ENCODE measurements at places on chromosomes 7 and 10.
A peak's percentile ranks its signal among the peaks of the same experiment; 100 is the strongest.

DNA sequence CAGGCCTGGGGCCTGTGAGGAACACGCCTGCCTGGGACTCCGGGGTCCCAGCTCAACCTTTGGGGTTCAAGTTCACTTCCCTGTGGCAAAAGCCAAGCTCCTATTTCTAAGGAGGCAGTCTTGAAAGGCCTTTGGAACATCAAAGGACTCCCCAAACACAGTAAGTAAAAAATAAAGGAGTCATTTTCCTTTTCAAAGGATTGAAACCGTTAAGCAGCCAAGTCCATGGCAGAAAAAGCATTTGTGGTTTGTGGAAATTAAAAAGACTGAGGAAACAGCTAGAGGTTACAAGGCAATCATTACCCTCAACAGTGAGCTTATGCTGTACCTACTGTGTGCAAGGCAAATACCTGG, 200.8 kb downstream of the MYOF start:
- no peak for DNase-seq

DNA sequence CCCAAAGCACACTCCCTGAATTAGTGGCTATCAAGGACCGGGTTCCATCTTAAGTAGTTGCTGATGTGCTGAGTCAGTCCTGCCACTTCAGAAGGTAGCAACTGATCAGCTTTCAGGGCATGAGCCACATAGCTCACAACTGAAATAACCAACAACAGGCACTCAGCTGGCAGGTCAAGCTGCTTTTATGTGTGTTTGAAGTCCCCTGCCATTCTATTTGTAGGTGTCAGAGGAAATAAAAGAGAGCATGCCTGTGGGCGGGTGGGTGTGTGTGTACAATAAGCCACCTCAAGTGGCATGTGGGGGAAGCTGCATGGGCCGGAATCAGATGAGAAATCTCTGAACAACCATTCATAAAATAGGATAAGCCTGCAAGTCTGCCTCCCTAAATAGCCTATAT, 114.3 kb upstream of the YAE1 start:
- DNase-seq: no peak

DNA sequence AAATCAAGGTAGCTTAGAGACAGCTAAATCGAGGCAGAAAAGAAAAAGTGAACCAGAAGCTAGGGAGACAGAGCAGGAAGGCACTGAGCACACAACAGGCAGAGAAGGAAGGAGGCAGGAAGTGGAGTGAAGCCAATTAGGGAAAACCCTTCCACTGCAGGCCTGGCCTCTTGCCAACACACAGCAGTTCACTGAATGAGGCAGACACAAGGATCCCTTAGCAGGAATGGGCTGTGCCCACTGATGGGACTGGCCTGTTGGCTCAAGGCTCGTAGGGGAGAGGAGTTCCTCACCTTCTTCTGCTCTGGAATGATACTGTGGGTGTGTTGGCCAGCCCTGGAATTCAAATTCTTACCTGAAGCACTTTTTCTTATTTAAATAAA, 220.3 kb upstream of the STK17A start:
- DNase-seq: no peak

GRCh38 chr10:78619896-78620295, 448.9 kb upstream of the ZMIZ1 start:
- DNase-seq: no peak

GRCh38 chr7:123096434-123096833, 100.9 kb upstream of the TAS2R16 start:
- DNase-seq: no peak

GRCh38 chr10:10886861-10887531, 130.7 kb upstream of the CELF2 start:
- DNase-seq: peak; percentile 27

DNA sequence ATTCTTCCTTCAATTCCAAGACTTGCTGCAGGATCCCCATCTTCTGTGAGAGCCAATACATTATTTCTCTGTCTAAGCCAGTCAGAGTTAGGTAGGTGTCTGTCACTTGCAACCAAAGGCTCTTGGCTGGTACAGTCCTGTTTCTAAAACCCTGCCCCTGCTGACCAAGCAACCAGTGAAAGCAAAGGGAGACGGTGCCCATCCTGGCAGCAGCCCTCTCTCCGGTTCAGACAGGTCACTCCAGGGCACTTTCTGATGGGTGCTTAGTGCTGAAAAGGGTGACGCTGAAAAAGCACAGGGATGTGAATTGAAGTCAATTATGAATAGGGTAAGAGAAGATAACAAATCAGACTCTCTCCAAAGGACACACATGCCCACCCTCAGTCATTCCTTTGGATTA, 37.5 kb downstream of the SPOCK2 start:
- DNase-seq: no peak

DNA sequence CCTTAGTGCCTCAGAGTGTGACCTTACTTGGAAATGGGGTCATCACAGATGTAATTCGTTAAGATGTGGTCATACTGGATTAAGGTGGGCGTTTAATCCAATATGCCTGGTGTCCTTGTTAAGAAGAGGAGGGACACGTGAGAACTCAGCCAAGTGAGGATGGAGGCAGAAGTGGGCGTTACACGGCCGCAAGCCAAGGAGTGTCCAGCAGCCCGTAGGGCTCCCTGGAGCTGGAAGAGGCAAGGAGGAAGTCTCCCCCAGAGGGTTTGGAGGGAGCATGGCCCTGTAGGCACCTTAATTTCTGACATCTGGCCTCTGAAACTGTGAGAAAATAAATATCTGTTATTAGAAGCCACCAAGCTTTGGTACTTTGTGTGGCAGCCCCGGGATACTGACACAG, 21.3 kb downstream of the DOCK1 start:
- DNase-seq: no peak

- no peak for DNase-seq
These were observed 507.4 kb upstream of the PODXL start for GRCh38 chr7:132063800-132064199.

GRCh38 chr7:23710000-23710399, at the start of gene STK31:
Gene STK31 (plus strand): TSS chr7:23710219. CDS start chr7:23710286, 67 bp downstream.
- DNase-seq: no peak

DNA sequence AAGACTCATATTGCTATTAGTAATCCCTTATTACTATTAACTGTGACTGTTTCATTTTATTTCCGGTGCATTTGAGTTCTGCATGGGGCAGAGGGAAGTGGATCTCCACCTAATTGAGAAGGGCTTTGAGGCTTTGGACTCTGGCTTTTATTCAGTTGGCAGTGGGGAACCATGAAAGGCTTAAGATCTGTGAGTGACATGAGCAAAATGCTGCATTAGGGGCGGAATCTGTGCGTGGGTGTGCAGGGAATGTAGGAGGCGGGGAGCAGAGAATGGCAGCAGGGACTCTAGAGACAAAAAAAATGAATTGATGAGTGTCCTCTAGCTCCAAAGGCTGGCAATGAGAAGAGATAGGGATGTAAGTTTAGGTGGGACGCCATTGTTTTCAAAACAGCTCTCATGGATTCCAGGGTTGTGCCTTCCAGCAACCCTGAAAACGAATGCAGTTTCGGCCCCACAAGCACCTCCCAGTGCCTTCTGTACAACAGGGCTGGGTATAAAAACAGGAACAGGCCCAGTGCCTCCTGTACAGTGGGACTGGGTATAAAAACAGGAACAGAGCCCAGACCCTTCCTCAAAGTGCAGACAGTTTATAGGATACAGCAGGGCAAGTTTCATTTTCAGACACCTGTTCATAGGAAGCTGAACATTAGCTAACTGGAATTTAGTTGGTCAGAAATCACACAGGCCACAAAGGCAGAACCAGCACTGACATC, 663.3 kb upstream of the FOXK1 start:
- no peak for DNase-seq

DNA sequence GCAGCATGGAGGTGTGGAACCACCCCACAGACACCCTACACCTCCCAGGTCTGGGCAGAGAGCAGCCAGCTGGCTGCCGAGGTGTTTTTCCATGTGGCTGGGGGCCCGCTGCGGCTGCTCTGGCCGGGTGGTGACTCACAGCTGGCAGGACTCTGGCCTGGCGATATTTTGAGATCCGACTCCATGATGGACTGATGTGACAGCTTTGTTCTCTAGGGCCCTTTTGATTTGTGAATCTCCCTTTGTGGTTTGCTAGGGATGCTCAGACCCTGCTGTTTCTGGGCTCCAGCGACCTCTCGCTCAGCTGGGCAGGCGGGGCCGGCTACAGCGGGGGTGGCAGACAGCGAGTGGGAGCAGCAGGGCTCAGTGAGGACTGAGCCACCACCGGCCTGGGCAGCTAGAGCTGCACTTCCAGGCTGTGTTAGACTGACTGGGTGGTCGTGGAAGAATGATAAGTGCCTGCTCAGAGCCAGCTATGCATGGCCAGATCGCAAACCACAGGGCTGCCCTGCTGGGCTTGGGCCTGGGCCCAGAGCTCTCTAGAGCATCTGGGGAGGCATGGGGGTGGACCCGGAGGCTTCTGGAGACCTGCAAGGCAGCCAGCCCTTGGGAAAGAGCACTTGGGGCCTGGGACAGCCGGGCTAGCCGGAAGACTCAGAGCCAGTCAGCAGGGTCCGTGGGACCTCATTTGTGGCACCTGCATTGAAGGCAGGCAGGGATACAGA, 46.2 kb upstream of the GDF10 start:
- DNase-seq: peak; percentile 13

DNA sequence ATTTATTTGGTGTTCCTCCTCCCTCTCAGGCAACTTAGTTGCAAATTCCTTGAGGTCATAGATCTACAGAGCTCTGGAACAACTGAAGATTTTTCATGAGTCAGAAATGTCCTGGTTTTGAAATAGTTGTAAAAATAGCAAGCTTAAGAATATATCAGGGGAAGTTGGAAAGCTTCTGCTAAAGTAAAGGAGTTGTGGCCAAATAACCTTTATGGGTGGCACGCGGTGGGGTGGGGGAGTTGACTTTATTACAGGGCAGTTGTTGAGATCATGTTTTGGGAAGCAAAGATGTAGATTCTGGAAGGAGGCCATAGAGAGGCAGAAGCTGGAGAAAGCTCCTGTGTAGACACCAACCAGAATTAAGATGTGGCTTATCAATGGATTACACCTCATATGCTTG, 326.0 kb upstream of the MTPN start:
- DNase-seq: no peak

GRCh38 chr10:10094691-10095090, 923.0 kb upstream of the CELF2 start:
- no peak for DNase-seq

- DNase-seq: no peak
These were observed 220.7 kb downstream of the ADK start for GRCh38 chr10:74371696-74372095.

DNA sequence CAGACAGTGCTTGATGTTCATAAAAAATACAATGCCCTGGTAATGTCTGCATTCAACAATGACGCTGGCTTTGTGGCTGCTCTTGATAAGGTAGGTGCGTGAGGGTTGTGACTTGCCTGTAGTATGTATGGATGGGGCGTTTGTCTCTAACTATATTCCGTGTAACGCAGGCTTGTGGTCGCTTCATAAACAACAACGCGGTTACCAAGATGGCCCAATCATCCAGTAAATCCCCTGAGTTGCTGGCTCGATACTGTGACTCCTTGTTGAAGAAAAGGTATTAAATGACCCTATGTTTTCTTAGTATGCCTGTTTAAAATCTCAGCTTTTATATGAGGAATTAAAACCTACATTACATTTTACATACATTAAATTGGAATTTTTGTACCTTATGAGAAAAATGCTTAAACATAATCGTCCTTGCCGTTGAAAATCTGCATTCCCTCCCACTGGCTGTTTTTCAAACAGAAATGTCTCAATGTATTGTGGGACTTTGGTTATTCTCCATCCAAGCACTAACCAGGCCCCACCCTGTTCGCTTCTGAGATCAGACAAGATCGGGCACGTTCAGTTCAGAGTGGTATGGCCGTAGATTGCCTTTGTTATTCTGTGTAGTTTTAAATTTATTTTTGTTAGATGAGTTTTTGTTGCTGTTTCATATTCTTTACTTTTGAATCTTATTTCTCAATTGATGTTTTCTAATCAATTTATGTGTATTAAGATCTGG, 85.3 kb downstream of the CUL1 start:
- no peak for DNase-seq

DNA sequence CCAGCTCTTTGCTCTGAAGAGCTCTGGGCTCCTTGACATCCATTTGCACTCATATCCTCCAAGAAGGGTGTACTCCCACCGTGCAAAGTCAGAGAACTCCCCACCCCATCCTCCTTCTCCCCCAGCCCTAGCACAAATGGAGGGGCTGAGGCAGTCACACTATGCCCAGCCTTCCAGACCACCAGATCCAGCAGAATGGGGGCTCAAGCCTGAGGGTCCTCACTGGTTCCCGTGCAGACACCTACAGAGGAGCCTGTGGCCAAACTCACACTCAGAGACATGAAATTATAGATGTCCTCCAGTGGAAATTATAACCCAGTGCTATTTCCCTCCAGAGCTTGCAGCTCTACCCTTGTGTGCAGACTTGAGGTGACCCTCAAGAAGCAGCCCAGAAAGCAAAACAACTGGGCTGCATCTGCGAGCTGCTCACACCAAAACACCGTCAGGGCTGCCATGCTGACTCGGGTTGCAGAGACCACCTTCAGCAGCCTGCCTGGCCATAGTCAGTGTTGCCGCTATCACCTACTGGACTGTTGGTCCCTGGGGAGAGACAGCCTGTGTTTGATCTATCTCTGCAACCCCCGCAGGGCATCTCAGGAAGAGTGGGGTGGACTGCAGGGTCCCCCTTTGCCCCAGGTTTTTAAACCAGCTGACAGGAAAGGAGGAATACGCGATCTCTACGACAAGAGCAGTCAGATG, 7.4 kb downstream of the ZNF488 start:
- DNase-seq: no peak

GRCh38 chr10:126914561-126914960, 9.3 kb downstream of the DOCK1 start:
- DNase-seq: no peak

GRCh38 chr10:122296363-122297120, 25.4 kb downstream of the BTBD16 start:
- DNase-seq: no peak

GRCh38 chr10:15642095-15642494, 77.6 kb downstream of the ITGA8 start:
- no peak for DNase-seq

GRCh38 chr10:43763846-43764245, 115.2 kb upstream of the ZNF32 start:
- DNase-seq: no peak

DNA sequence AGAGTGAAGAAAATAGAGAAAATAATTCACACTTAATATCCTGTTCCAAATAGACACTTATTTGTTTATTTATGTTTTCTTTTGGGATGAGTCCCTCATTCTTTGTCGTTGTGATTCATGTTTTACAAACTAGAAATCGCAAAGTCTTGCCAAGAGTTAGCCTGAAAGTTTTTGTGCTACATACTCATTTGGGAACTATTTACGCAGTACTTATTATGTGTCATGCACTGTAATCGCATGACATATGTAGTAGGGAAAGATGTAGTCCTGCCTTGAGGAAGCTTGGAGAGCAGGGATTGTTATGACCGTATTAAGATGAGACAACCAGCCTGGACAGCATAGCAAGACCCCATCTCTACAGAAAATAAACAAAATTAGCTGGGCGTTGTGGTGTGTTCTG, 189.3 kb downstream of the ABCA13 start:
- no peak for DNase-seq

- no peak for DNase-seq
These were observed 342.1 kb downstream of the GRID1 start for GRCh38 chr10:86024281-86025041.

- no peak for DNase-seq
These were observed 181.8 kb downstream of the KIAA1217 start for GRCh38 chr10:24390746-24391145.

- DNase-seq: no peak
These were observed 24.3 kb downstream of the SPAG6 start for GRCh38 chr10:22369434-22370072.
